ENCODE measurements at places on chromosomes 11 and 22.

DNA sequence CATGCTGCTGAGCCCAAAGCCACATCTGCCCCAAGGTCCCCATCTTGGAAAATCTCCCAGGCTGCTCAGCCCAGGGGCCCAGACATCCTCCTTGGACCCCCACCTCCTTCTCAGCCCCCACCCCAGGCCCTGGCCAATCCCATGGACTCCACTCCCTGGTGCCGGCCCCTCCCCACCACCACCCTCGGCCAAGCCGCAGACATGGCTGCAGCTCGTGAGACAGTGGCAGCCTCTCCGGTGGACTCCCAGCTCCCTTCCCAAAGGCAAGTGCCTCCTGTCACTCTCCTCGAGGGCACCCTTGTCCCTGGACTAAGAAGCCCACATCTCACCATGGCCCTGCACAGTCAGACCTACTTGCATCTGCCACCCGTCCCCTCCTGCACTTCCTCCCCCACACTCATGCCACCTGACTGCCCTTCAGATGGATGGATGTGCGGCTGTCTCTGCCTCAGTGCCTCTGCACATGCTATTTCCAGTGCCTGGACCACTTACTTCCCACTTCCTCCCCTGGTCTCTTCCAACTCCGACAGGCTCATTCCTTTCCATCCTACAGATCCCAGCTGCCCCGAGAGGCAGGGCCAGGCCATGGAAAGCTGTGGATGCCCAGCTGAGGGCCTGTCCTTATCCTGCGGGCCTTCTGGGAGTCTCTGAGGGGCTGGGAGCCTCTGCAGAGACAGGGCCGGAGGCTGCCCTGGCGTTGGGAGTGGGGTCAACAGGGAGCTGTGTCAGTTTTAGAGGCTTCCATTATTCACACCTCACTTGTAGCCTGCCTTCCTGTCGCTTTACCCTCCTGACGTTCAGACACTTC, 25.5 kb upstream of the RFPL3 start:
- no peak for DNase-seq

GRCh38 chr22:40578171-40578570, 58.3 kb downstream of the MRTFA start:
- DNase-seq: no peak

DNA sequence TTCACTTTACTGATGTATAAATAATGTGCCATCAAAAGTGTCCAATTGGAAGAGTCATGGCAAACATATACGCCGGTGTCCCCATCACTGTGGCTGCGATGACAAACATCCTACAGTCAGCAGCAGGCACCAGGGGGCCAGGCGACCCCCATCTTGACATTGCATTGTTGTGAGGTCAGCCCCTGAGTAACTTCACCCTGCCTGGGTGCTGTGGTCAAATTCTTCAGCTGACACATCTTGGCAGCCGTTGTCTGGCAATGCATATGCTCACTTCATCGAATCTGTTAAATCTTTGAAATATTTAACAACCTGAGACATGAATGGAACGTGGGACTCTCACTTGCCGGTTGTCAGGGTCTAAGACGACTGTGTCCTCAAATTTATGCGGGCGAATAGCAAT, 430.9 kb downstream of the BRD1 start:
- DNase-seq: no peak

- no peak for DNase-seq
These were observed 10.0 kb downstream of the RHBDD3 start for GRCh38 chr22:29257751-29258181.

- DNase-seq: no peak
These were observed 1104.8 kb downstream of the DLG2 start for GRCh38 chr11:84522331-84522730.

GRCh38 chr11:47391711-47392432, 13.5 kb upstream of the SPI1 start:
- no peak for DNase-seq
